ENCODE measurements at places on chromosomes 5 and 9.

GRCh38 chr9:113593682-113594281, 130.3 kb downstream of the RGS3 start:
- DNase-seq, result peak; percentile 50

DNA sequence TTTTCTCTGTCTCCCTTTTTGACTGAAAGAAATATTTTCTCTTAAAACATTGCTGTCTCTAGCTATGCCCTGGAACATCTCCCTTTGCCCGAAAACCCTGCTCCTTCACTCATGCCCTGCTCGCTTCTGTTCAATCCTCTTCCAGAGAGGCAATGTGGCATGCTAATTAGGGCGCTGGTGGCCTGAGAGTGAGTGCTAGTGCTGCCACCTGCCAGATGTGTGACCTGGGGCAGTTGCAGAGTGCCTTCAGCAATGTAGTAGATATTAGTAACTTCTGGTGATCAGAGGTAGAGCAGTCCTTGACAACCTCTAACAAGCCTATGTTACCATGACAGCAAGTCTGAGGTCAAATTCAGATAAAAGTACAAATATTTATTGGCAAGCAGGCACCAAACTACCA, 119.5 kb upstream of the OSMR start:
- no peak for DNase-seq

- DNase-seq, result no peak
These were observed 462.3 kb downstream of the CDH12 start for GRCh38 chr5:22390888-22391287.

DNA sequence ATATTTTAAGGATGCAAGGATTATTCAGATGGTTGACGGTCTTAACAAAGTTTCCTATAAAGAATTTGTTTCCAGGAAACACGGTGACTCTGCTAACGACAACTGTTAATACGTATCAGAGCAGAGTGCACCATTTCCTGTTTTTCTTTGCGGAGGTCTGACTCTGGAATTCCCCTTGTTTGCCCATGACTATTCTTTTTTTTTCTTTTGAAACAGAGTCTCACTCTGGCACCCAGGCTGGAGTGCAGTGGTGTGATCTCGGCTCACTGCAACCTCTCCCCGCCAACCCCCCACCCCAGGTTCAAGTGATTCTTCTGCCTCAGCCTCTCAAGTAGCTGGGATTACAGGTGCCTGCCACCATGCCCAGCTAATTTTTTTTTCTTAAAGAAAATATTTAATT, 115.9 kb downstream of the CDC42SE2 start:
- no peak for DNase-seq

GRCh38 chr9:123509646-123510045, 153.6 kb downstream of the CRB2 start:
- no peak for DNase-seq

GRCh38 chr5:14028938-14029584, 84.6 kb upstream of the DNAH5 start:
- DNase-seq, result no peak

DNA sequence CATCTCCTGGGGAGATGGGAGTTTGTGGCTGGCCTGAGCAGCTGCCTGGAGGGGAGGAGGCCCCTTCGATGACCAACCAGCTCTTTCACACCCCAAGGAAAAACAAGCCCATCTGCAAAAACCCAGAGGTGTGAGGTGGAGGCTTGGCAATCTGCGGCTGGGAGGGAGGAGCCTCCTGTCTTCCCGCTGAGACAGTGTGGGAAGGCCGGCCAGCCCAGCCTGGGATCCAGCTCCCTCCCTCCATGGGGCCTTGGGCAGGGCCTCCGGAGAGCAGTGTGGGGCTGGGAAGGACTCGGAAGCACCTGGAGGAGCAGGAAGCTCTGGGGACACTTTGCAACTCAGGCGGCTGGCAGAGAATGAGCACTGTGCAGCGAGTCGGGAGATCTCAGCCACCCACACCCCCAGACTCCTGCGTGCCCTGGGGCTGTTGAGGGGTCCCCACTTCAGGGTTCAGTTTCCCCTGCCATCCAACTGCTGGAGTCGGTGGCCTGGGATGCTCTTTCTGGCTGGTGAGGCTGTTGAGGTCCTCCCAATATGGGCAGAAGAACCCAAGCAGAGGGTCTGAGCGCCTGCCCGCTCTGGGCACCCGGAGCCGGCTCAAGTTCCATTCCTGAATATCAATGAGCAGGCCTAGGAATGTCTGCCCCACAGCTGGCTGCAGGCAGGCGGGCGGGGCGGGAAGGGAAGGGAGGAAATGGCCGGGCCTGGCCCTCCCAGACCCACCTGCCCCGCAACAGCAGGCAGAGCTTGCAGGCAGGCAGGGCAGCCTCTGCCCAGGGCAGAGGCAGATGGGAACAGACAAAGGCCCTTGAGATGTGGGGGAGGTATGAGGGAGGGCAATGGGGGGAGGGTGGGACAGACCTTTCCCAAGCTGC, 101.1 kb downstream of the FGF18 start:
- DNase-seq, result no peak

GRCh38 chr9:119416793-119417192, 47.6 kb upstream of the BRINP1 start:
- no peak for DNase-seq

- DNase-seq, result no peak
These were observed 42.1 kb downstream of the OTULIN start for GRCh38 chr5:14706615-14707021.

GRCh38 chr9:86946201-86947145, 833 bp downstream of the GAS1 start:
- peak; percentile 80 for DNase-seq

DNA sequence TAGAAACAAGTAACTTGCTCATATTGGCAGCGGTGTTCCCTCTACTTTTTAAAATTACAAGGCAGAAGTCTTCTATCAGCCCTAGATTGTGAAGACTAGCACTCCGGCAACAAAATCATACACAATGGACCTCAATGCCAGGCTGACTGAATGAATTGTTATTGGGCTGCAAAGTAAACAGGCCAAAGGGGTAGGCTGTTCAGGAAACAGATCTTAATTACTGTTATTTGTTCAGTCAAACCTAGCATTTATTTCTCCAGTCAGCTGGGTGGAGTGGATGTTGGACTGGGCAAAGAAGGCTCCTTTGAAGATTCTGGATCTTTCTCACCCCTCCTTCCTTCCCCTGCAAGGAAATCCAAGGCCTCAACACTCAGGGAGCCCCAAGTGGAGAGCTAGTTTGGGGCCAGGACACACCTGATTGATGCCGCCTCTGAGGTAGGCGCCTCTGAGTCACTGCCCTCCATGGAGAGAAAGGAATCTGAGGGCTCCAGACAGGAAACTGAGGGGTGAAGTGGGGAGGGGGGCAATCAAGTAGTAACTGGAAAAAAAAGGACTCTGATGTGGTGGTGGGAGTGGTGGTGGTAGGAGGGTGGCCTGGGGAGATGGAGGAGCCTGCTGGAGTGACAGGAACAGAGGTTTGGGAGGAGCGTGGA, 35.5 kb downstream of the SERINC5 start:
- DNase-seq, result no peak

DNA sequence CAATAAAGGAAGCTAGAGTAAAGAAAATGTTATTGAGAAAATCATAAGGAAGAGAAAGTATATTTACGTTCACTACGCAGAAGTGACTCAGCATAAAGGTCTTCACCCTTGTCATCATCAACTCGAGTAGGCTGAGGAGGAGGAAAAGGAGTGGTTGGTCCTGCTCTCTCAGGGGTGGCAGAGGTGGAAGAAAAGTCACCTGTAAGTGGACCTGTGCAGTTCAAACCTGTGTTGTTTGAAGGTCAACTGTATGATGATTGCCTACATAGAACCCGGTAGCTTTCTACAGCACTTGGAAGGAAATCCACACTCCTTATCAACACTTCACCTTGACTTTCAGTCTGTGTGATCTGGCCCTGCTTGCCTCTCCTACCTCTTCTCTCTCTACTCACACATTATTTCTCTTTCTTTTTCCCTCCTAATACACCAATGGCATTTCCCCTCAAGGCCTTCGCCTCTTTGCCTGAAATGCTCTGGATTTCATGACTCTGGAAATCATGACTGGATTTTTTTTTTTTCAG, 109.3 kb upstream of the CPEB4 start:
- DNase-seq, result no peak

- DNase-seq, result peak; percentile 31
These were observed 1.6 kb downstream of the BASP1 start for GRCh38 chr5:17219006-17219422.

- DNase-seq, result no peak
These were observed 448.5 kb downstream of the KDM4C start for GRCh38 chr9:7206221-7206758.

DNA sequence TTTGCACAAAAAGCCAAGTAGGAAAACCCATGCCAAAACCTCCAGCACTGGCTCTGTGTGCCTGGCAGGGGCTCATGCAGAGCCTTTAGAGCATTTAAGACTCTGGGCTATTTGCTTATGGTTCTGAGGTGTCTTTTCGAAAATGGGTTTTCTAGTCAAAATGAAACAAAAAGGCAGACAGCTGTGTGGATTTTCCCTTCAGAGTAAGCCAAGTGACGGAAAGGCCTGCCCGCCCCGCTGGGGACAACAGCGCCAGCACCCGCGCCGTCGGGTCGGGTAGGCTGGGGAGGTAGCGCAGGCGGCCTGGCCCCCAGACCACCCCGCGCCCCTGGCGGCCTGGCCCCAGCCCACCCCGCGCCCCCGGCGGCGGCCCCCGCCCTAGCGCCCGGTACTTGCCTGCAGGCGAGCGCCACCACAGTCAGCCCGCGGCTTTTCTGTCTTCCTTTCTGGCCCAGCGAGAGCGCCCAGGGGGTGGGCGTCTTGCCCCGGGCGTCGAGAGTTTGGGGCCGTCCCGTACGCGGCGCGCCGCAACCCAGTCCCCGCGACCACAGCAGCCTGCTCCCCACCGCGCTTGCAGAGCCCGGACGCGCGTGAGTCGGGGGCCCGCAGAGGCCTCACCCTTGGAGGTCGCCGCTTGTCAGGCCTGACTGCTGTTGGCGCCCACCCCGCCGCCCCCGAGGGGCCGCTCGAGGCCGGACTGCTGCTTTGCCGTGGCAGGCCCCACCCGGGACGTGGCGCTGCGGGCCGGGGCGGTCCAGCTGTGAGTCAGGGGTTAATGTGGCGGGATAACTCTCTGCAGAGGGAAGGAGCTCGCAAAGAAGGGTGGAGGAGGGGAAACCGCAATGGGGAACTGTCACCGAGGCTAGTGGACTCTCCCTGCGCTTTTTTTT, at the start of gene TICAM2:
TSS of gene TICAM2 (minus strand) at position 779 of the 890 bp plus-strand sequence. CDS start 21,223 bp downstream, outside the sequence.
- DNase-seq, result peak; percentile 37

DNA sequence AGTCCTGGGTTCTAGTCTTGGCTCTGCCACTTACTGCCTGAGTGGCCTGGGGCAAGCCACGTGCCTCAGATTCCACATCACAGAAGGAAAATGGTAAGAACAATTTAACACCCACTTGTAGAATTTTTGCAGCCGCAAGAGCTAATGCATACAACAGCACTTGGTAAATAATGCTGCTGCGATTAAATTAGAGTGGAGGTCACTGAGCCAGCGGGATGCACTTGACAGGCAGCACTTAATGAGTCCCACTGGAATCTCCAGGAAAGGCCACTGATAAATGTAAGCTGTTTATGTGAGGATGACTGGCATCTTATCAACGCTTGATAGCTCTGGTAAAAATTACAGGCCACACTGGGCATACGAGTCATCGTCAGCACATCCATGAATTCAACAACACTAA, 59.4 kb upstream of the UBTD2 start:
- no peak for DNase-seq

DNA sequence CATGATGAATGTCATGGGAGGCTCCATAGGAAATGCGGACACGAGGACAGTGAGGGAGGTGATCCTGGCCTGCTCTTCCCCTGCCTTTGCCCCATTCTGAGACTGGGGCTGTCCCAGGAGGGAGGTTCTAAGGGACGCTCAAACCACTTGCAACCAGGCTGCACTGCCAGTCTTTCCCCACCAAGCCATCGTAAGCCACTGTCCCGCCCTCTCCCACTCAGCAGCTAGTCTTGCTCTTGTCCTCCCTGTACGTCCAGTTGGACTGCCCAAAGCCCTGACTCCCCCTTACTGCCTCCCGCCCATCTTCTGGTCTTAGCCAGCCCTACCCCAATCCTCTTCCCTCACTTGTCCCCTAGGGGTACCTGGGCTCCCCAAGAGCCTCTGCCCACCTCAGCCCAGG, 115.7 kb downstream of the FSTL4 start:
- no peak for DNase-seq

DNA sequence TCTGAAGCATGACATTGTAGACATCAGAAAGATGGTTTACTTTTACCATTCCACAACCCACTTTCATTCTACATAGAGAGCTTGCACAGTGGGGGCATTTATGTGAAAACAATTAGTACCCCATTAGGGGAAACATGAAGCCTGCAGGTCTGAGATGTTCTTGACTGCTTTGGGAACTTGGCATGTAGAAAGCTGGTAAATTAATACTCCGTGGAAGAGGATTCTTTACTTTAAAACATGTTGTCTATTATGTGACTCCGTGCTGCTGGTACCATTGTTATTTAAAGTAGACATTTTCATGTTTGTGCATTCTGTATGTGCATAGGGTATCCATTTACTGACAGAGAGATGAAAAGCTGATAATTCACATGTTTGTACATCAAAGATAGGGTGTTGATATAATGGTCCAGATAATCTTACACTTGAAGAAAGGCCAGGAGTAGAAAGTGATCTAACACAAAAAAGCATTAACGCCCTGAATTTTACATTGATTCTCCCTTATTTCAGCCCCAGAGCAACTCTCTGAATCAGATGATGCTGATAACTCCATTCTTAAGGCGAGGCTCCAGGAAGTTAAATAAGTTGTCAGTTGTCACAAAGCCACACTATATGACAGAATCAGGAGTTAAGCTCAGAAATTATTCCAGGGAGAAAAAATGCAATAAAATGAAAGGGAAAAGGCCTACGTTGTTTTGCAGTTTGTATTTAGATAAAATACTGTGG, 50.1 kb upstream of the CD180 start:
- DNase-seq, result no peak

All from D341Med (cell line).